Cardiac fibroblast (primary cell): ENCODE measurements at places on chromosomes 3 and 15.

DNA sequence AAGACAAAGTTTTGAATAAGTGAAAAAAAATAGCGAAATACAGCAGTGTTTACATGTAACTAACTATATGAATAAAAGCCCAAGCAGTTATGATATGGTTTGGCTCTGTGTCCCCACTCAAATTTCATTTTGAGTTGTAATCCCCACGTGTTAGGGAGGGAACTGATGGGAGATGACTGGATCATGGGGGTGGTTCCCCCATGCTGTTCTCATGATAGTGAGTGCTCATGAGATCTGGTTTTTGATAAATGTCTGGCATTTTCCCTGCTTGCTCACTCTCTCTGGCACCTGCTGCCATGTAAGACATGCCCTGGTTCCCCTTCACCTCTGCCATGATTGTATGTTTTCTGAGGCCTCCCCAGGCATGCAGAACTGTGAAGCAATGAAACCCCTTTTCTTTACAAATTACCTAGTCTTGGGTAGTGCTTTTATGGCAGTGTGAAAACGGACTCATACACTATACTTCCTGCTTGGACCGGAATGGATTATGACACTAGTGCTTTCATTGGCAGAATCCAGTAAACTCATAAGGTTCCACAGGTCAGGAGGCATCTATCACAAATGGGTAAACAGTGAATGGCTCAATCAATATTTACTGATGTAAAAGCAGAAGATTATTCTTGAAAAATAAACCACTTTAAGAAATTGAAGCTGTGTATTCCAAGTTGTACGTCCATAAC, 192.1 kb downstream of the CBLB start:
- no peak for DNase-seq

- no peak for DNase-seq
These were observed 46.8 kb downstream of the ITGB5 start for GRCh38 chr3:124840331-124840730.

- DNase-seq, result no peak
These were observed 62.8 kb downstream of the SYNM start for GRCh38 chr15:99167640-99168039.

DNA sequence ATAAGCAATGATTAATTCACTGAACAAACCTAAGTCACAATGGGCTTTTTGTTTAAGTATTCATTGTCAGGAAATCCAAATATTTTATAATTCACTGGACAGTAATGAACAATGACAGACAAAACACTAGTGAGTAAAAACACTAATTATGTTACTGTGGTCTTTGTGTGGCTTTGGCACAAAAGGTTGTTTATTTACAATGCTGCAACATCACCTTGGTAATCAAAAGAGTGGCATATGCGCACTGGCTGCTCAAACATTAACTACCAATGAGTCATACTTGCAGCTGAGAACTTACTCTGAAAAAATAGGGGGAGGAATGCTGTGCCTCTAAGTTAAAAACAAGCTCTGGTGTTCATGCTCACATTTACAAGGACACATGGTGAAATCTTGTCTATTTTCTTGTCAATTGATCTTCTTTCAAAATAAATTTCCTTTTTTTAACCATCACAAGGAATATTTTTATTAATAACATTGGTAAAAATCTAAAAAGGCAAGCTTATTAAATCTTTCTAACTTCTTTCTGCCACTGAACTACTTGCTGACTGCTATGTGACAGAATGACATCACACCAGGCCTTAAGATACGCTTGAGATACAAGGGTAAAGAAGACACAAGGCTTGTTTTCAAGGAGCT, 85.2 kb upstream of the PPIB start:
- peak; percentile 96 for DNase-seq

- no peak for DNase-seq
These were observed 51.2 kb downstream of the NEK11 start for GRCh38 chr3:131077904-131078303.

GRCh38 chr3:171842864-171843518, at the start of gene TMEM212:
TSS of gene TMEM212 (plus strand) at chr3:171843349. CDS start at chr3:171843384, 35 bp downstream.
- DNase-seq, result peak; percentile 76
